ENCODE measurements at places on chromosomes 4 and X. TPM values are rescaled to one million over a fixed set of nuclear protein-coding genes. Genes with fewer than 3 reads are reported as not detected.

DNA sequence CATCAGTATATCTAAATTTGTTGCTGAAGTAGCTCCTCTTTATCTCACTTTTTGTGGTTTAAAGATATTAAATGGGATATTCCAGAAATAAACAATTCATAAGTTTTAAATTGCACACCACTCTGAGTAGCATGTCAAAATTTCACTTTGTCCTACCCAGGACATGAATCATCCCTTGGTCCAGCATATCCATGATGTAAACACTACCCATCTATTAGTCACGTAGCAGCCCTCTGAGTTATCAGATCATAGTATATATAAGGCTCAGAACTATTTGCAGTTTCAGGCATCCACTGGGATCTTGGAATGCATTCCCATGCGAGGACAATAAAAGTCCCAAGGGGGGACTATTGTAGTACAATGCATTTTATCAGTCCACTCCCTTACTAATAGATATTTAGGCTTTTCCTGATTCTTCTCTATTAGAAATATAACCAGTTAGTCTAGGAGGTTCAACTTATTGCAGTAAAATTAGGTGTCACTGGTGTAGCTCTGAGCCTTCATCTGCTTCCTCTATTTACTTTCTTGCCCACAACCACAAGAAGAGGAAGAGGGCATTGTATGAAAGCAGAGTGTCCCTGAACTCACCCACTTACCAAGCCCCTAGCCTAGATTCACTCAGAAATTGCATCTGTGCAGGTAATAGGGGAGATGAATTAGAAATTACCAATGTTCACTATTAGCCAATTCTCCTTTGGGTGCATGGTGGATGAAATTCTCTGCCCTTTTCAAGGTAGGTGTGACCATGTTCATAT, 409.8 kb upstream of the GALNT7 start:
- H3K27ac ChIP-seq: no peak overlapping the region
- no peaks in the 10 kb centered on the region for H3K27me3 ChIP-seq
- no peak overlapping the region for H3K4me3 ChIP-seq
- no peak for DNase-seq
- H3K4me1 ChIP-seq: no peaks in the 10 kb centered on the region

- no peak for DNase-seq
- no peak overlapping the region for H3K27ac ChIP-seq
- no peaks in the 10 kb centered on the region for H3K36me3 ChIP-seq
- peaks cover 8% of the 10 kb centered on the region for H3K27me3 ChIP-seq
- H3K4me1 ChIP-seq: no peaks in the 10 kb centered on the region
- no peak overlapping the region for H3K4me3 ChIP-seq
Observed at GRCh38 chr4:110278127-110278526, 79.7 kb upstream of the ELOVL6 start.

DNA sequence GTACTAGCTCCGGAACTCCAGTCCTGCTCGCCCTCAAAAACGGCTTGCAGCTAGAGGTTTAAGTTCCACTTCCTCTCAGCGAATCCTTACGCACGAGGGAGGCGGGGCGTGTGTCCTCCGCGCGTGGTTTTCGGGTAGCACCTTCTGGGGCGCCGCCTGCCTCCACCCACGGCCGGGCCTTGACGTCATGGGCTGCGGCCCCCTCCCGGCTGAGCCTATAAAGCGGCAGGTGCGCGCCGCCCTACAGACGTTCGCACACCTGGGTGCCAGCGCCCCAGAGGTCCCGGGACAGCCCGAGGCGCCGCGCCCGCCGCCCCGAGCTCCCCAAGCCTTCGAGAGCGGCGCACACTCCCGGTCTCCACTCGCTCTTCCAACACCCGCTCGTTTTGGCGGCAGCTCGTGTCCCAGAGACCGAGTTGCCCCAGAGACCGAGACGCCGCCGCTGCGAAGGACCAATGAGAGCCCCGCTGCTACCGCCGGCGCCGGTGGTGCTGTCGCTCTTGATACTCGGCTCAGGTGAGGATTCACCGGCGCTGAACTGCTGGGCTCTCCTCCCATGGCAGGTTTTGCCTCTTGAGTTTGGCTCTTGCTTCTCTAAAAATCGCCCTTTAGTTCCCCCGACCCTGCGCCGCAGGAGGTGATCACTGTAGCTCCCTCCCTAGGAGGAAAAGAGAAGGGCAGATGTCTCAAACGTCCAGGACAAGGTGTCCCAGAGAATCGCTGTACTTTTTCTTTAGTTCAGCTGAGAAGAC, at the start of gene AREG:
TSS of gene AREG (plus strand) at position 246 of the 752 bp plus-strand sequence. CDS start at position 456, 210 bp downstream.
- peak within 1 kb of the TSS; percentile 92 for H3K4me3 ChIP-seq
- no peaks in the 10 kb centered on the region for H3K27me3 ChIP-seq
- H3K27ac ChIP-seq: peak within 1 kb of the TSS; percentile 83
- peaks cover 13% of the 10 kb centered on the region for H3K4me1 ChIP-seq
- DNase-seq: peak; percentile 92

- no peaks in the 10 kb centered on the region for H3K36me3 ChIP-seq
- H3K4me1 ChIP-seq: no peaks in the 10 kb centered on the region
- no peak for DNase-seq
- H3K27ac ChIP-seq: no peak overlapping the region
- H3K27me3 ChIP-seq: peaks cover 3% of the 10 kb centered on the region
Observed at GRCh38 chr4:98125585-98125984, 17.7 kb downstream of the STPG2 start.

Gene GJB1
- total RNA-seq: not detected

DNA sequence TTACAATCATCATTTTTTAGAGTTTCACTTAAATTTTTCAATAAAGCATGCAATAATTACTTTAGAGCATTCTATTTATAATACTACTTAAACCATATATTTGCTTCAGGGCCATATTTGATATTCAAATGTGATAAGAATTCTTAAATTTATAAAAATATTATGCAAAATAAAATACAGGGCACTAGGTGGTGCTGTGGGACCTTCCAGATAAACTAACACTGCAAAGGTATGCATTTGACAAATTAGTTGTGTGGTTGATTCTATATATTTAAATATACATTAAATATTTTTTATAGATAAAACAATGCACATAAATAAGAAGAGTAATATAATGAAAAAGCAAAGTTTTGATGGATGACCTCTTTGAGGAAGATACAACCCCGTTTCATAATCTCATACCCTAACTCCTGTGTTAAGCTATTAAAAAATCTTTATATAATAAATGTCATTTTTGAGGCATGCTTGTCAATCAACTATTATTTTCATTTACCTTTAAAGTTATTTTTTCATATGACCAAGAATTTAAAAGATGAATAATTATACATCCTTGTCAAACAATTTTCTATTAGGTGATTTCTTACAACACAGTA, 128.4 kb downstream of the REELD1 start:
- DNase-seq: peak; percentile 50
- H3K4me1 ChIP-seq: peaks cover 9% of the 10 kb centered on the region
- H3K4me3 ChIP-seq: no peak overlapping the region
- no peak overlapping the region for H3K27ac ChIP-seq
- H3K27me3 ChIP-seq: no peaks in the 10 kb centered on the region
- no peaks in the 10 kb centered on the region for H3K36me3 ChIP-seq

GRCh38 chrX:136863826-136864225, 16.7 kb downstream of the RBMX start:
- H3K27me3 ChIP-seq: no peaks in the 10 kb centered on the region
- no peak overlapping the region for H3K4me3 ChIP-seq
- peaks cover 43% of the 10 kb centered on the region for H3K4me1 ChIP-seq
- H3K36me3 ChIP-seq: peaks cover 63% of the 10 kb centered on the region
- DNase-seq: no peak

GRCh38 chr4:14568351-14568750, 433.9 kb upstream of the CPEB2 start:
- H3K4me1 ChIP-seq: no peaks in the 10 kb centered on the region
- no peak overlapping the region for H3K27ac ChIP-seq
- DNase-seq: no peak
- no peaks in the 10 kb centered on the region for H3K36me3 ChIP-seq
- H3K4me3 ChIP-seq: no peak overlapping the region

- no peak overlapping the region for H3K4me3 ChIP-seq
- peaks cover 2% of the 10 kb centered on the region for H3K27me3 ChIP-seq
- no peaks in the 10 kb centered on the region for H3K36me3 ChIP-seq
- no peak for DNase-seq
Observed at GRCh38 chrX:14819769-14820168, 53.1 kb downstream of the FANCB start.

- DNase-seq: no peak
- no peaks in the 10 kb centered on the region for H3K4me1 ChIP-seq
- H3K4me3 ChIP-seq: no peak overlapping the region
- no peak overlapping the region for H3K27ac ChIP-seq
- H3K27me3 ChIP-seq: no peaks in the 10 kb centered on the region
Observed at GRCh38 chrX:13966071-13966792, 63.5 kb downstream of the GEMIN8 start.

DNA sequence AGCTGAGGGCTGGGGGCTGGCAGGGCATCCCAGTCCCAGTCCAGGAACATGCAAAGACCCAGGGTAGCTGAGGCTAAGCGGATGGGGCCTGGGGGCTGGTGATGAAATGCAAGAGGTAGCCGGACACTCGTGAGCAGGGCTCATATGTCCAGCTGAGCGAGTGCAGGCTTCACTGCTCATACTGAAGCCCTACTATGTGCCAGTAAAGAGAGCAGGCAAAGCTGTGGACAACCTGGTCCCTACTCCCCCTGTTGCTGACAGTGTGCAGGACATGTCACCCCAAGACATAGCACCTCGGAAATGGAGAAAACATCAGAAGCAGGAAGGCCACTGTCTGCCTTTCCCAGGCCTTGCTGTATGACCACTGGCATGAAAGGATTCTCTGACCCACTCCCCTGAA, 122.4 kb upstream of the STX18 start:
- H3K27ac ChIP-seq: no peak overlapping the region
- no peaks in the 10 kb centered on the region for H3K36me3 ChIP-seq
- no peaks in the 10 kb centered on the region for H3K4me1 ChIP-seq
- no peaks in the 10 kb centered on the region for H3K27me3 ChIP-seq
- H3K4me3 ChIP-seq: no peak overlapping the region

- H3K36me3 ChIP-seq: no peaks in the 10 kb centered on the region
- DNase-seq: no peak
- no peak overlapping the region for H3K27ac ChIP-seq
- H3K4me3 ChIP-seq: no peak overlapping the region
- H3K27me3 ChIP-seq: no peaks in the 10 kb centered on the region
Observed at GRCh38 chr4:151987606-151988005, 226.8 kb upstream of the GATB start.

GRCh38 chr4:120018786-120019185, 47.9 kb downstream of the MAD2L1 start:
- H3K4me3 ChIP-seq: no peak overlapping the region
- DNase-seq: no peak
- H3K4me1 ChIP-seq: no peaks in the 10 kb centered on the region
- H3K36me3 ChIP-seq: no peaks in the 10 kb centered on the region

Gene KCNIP4
- total RNA-seq: not detected

Data from activated CD4-positive, alpha-beta T cell treated with anti-CD3 and anti-CD28 coated beads for 36 hours (primary cell).